ENCODE measurements at places on chromosomes 2 and 18.

- DNase-seq = peak; percentile 81
These were observed 1.8 kb upstream of the SATB2 start for GRCh38 chr2:199459286-199460100.

DNA sequence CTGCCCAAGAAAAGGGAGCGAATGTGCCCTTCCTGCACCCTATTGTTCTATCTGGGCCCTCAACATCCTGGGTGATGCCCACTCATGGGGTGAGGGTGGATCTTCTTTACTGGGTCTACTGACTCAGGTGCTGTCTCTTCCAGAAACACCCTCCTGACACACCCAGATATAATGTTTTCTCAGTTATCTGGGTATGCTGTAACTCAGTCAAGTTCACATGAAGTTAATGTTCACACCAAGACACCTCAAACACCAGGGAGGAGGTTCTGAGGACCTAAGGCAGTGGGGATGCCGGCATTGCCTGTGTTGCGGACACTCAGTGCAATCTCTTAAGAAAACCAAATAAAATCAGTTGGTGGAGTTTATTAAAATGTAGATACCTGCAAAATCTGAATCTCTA is 500.9 kb downstream of the BCL11A start:
- DNase-seq = no peak

DNA sequence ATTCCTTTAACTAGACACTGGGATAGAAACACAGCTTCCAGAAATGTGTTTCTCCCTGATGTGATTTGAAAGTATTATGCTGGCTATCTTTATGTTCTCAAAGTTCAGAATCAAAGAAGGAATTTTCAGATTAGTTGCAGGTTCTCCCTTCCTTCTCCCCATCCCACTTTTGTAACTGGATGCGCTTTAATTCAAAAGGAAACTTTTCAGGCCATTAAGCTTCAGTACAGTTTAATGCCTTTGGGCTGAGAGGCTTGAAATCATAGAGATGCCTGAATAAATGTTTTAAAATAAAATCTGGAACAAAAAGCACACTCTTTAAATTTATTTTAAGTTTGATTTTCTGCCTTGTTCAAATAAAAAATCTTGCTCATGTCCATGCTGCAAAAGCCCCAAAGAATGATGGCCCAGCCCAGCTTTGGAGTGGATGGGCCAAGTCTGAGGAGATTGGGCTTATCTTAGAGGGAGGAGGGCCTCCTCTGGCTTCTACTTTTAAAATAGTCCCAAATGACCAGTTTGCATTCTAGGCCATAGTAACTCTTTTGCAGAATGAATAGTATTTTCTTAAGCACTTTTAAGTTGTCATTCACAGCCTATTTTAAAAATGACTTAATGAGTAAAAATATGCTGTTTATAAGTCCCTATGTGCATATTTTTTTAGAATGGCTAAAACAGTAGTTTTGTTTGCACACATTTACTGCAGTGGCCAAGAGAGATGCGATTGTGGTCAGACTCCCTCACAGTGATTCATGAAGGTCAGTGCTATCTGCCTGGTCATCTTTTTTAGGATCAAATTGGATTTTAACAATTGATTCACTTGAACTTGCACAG is 129.2 kb downstream of the MTX2 start:
- DNase-seq = no peak

DNA sequence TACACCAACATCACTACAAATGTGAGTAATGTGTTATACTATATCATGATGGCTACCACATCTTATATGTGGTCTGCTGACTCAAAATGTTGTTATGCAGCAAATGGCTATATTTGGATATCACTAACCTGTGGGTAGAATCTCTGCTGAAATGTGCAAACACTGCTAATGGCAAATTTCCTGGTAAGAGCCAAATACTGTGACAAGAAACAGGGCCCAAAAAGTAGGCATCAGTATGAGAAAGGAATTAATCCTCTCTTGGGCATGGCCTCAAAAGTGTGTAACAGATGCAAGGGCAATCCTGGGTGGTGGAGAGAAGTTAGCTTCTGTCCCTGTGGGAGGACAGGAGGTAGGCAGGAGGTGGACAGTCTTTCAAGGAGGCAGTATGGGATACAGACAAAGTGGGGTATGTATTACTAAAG is 13.3 kb downstream of the ATF2 start:
- DNase-seq = no peak

GRCh38 chr2:239235311-239235710 is 165.5 kb downstream of the HDAC4 start:
- no peak for DNase-seq

Data from NCI-H1694 (cell line).